Activated T-helper 2 cell treated with anti-CD3 and anti-CD28 coated beads, Interferon-gamma antibody, Interleukin-2, Interleukin-4, amounts not matched to agents 10 μg/mL and 5 μg/mL and 100 μg/mL, durations not matched to agents 14 hours and 24 hours and 36 hours (primary cell): ENCODE measurements at places on chromosomes 3 and 15.

DNA sequence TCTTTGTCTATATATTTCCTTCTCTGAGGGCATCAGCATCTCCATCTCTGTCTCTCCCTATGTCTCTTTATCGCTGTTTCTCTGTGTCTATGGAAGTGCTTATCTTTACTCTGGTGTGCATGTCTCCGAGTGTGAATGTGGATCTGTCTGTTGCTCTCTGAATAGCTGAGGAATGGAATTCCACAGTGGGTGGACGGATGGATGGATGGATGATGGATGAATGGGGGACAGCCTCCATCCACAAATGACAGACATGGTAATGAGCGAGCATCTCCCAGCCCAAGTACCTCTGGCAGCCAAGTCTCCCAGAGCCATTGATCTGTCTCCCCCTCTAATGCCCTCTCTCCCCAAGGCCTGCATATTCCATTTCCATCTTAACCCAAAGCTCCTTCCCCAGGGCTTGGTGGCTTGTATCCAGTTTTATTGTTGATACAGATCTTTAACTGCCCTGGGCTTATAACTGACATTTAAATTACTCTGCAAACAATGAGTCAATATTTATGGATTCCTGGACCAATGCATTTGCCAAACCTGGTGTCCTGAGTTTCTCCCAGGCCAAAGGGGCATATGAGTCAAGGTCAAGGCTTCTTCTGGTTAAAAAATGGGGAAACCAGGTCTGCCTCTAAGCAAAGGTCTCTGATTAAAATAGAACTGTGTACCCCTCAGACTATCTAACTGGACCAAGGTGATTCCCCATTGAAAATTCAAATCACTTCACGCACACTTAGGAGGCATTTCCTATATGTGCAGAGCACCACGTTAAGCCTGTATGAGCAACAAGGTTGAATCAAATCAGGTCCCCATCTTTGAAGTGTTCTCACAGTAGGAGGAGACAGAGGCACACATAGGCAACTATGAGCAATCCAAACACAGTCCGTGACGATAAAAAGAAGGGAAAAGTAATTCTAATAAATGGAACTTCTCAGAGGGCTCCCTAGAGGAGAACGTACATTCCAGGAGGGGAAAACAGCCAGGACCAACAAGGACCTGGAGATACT, 109.9 kb downstream of the TLE3 start:
- no peak for DNase-seq

- no peak for DNase-seq
These were observed 96.3 kb downstream of the EOMES start for GRCh38 chr3:27625864-27626263.

GRCh38 chr3:42936157-42936981, 30.4 kb downstream of the ZNF662 start:
- no peak for DNase-seq

GRCh38 chr3:46695962-46696894, 2.7 kb upstream of the ALS2CL start:
- no peak for DNase-seq

- no peak for DNase-seq
These were observed 18.0 kb upstream of the PLXND1 start for GRCh38 chr3:129624347-129625071.

GRCh38 chr3:23900744-23901143, 16.0 kb downstream of the NKIRAS1 start:
- DNase-seq = no peak

DNA sequence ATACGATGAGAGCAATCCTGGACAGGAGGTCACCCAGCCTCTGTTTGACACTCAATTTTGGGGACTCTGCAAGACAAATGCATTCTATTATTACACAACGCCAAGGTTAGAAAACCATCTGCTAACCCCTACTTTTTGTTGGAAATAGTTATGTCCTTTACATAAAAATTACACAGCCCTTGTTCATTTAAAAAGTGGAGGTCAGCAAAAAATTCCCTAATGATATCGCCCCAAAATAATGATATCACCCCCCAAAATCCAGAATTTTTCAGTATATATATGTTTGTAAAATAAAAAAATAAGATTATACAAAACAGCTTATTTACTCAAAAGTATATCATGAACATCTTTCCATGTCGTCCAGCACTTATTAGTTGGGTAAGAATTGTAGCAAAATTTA, 11.4 kb downstream of the ROPN1 start:
- DNase-seq = no peak

DNA sequence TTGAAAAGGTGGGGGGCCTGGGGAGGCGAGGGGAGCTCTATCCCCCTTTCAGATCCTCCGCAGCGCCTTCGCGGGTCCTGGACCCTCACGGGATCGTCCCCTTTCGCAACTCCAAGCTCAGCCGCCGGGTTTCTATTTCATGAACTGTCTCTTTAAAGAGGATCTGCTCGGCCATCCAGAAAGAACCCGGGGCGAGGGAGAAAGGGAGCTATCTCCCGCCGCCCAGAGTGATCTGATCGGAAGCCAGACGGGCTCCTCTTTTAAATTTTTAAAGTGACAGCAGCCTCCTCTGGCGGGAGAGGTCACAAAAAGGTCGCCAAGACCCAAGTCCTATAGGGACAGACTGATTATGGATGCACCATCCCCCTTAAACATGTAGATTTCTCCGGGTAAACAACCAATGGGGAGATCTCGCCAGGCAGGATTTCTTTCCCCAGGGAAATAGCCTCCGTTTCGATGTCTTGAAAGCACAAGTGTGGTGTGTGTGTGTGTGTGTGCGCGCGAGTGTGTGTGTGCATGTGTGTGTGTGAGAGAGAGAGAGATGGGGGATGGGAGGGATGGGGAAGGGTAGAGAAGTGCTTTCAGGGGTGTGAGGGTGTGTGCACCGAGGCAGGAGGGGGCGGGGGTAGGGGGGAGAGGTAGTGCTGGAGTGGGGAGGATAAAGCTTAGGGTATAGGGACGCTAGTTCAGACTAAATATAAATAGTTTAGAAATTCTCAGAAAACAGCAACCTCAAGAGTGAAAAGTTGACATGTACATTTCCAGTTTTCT, 516.1 kb downstream of the MECOM start:
- DNase-seq = peak; percentile 8

- no peak for DNase-seq
These were observed 721.4 kb downstream of the NSUN3 start for GRCh38 chr3:94784274-94784673.

DNA sequence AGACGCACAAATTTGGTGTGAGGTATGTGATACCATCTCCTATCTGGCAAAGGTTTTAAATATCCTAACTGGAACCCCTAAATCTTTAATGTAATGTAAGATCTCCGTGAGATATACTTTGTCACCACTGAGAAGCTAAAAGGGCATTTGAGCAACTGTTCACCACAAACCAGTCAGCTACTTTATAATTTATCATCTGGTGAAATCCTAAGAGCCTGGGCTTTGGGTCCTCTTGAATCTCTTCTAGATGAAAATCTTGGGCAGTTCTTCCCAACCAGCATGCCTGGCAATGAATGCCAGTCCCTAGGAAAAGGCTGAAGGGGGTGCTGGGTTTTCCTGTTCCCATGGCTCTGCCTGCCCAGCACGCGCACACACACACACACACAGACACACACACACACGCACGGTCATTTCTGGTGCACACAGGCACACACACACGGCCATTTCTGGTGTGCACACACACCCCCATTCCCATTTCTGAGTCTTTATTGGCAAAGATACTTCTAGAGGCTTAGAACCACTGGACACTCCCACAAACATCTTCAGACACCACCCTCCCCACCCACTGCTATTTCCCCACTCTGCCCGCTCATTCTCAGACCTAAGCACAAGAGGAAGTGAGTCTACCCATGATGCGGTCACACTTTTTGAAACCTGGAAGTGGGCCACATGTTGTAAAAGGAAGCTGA, 72.6 kb downstream of the MYO1E start:
- DNase-seq = peak; percentile 71

GRCh38 chr15:51062736-51063135, 32.0 kb downstream of the TNFAIP8L3 start:
- DNase-seq = no peak

GRCh38 chr3:126031981-126032471, 51.9 kb downstream of the SLC41A3 start:
- no peak for DNase-seq

DNA sequence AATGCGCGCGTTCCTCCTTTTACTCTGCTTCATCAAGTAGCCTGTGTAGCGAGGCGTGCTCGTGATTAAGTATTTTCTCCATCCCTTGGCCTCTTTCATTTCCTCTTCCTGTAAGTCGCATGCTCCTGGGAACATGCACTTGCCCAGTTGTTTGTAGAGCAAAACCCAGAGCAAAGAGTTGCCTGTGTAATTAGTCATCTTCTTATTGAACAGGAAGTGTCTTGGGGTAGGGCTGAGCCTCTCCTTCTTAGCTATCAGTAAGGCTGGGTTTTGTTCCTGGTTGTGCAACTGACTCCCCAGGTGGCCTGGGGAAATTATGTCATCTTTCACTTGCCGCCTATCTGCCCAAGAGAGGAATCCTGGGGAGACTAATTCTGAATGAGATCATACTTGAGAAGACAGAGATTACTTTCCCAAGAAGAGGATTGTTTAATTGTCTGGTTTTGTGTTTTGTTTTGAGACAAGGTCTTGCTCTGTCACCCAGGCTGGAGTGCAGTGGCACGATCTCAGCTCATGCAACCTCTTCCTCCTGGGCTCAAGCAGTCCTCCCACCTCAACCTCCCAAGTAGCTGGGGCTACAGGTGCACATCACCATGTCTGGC, 14.9 kb downstream of the LIPH start:
- DNase-seq = peak; percentile 24

DNA sequence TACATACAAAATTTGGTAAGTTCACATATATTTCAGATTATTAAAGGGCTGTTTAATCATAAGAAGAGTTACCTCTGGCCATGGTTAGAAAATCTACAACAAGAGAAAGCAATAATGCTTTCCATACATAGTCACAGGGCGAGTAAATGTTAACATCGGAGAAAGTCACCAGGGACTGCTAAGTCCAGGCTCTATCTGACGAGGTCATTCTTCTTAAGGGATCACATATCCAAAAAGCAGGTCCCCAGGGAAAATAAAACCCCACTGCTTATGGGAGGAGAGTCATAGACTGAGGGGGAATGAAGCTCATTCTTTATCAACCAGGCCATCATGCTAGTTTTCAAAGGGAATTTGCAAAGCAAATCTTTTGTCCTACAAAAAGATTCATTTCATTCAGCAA, 3.1 kb downstream of the PCYT1A start:
- no peak for DNase-seq

GRCh38 chr3:72265256-72266015, 480.5 kb upstream of the PROK2 start:
- no peak for DNase-seq

DNA sequence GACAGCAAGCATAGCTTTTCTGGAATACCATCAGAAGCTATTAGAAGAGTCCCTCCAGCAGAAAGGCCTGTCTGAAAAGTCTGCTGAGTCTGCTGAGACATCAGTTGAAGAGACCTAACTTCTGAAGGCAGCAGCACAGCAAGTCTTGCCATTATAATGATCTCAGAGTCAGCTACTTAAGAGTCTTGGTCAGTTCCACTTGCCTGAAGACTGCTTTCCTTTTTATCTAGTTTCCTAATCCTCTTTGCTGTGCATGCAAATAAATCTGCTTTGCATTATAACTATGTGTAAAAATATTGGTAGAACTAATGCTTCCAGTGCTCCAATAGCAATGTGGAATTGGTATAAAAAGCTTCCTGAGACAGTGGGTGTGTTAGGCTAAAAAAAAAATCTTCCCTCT, 34.9 kb upstream of the CPOX start:
- DNase-seq = no peak

DNA sequence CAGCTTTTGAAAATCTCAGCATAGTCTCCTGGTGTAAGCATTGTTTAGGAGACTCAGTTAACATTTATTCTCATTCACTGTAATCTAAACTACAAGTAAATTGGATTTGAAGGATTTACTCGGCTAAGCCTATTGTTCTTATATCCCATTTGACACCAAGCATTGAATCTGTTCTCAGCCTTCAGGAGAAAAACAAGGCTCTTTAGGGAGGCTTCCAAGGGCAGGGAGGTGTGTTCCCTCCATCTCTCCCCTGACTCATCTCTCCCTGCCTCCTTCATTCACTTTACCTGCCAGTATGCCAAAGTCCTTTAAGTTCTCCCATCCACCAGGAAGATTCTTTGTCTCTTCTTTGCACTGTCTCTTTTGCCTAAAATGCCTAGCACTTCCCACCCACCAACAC, 347.8 kb downstream of the MFSD1 start:
- no peak for DNase-seq

- no peak for DNase-seq
These were observed 24.2 kb downstream of the KATNBL1 start for GRCh38 chr15:34185666-34186065.
